ENCODE measurements at places on chromosomes 4 and X. TPM values are rescaled to one million over a fixed set of nuclear protein-coding genes. Genes with fewer than 3 reads are reported as not detected.

TMPRSS11D gene
- 0.92 TPM for polyA plus RNA-seq

DNA sequence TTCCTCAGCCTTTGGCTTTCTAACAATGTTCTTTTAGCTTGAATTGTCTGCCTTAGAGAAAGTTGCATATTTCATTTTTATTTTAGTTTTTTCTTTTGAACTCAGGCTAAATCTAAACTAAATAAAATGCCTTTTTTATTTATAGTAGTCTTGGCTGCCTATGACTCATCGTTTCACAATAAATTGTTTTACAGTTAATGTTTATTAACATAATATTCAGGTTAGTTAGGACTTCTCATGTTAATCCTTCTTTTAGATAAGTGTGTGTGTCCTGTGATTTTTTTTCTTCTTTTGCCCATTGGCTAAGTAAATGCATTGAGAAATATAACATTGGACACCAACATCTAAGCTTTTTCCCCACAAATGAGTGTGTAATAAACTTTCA, 1.6 kb downstream of the RP2 start:
- no peak for DNase-seq

HSFX2 gene
- polyA plus RNA-seq, result 1.0 TPM

- no peak for DNase-seq
Observed at GRCh38 chr4:13917015-13917414, 289.5 kb upstream of the BOD1L1 start.

- DNase-seq, result no peak
Observed at GRCh38 chrX:106170318-106170717, 2.2 kb downstream of the PWWP3B start.

GRCh38 chr4:169114341-169114974, 104.4 kb upstream of the CBR4 start:
- no peak for DNase-seq

TASL gene
- polyA plus RNA-seq, result 0.63 TPM

ADH1A gene
- polyA plus RNA-seq, result 0.60 TPM

MYOZ2 gene
- 285 TPM for polyA plus RNA-seq

DNA sequence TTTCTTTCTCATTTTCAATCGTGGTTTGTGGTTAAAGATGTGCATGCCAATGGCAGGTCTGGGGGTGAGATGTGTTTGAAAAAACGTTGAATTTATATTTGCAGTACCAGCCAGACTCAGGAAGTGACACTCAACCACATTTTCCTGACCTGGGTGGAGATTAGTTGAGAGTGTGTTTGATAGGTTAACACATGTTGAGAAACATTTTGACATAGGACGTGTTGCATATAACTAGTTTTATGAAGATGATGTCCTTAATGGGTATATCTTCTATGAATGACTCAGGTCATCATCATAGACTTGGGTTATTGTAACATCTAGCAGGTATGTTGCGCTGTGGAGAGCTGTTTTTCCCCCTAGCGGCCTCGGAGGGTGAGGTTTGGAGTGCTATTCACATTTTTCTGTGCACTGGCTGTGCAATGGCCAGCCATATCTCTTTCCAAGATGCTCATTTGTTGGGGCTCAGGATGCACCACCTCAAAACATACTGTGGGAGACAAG, 21.7 kb upstream of the CD38 start:
- DNase-seq, result no peak

MAGEB2 gene
- not detected for polyA plus RNA-seq

DNA sequence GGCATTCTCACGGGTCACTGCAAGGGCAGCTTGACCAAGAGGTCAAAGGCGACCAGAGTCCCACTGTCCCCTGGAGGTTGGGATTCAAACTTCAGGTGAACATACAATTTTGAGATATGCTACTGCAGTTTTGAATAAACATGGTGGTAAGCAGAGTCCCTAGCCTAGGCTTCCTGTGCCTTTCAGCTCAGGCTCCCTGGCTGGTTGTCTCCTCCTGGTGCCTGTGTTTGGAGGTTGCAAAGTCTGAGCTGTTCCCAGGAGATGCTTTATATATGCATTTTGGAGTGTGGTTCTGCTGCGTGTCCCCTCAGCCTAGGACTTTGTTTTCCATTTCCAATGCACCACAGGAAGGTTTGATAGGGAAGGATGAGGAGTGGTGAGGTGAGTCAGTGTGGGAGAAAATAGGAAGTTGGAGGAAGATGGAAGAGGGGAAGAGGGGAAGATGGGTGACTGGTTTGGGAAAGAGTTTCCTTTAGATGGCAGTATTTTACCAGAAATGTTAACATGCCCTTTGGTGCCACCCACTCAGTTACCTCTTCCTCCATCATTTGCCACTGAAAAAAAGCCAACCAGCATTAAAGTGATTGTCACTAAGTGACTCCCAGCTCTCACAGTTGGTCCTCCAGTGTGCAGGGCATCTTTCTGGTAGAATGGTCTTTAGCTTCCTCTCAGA, 211.7 kb upstream of the AGTR2 start:
- no peak for DNase-seq

DNA sequence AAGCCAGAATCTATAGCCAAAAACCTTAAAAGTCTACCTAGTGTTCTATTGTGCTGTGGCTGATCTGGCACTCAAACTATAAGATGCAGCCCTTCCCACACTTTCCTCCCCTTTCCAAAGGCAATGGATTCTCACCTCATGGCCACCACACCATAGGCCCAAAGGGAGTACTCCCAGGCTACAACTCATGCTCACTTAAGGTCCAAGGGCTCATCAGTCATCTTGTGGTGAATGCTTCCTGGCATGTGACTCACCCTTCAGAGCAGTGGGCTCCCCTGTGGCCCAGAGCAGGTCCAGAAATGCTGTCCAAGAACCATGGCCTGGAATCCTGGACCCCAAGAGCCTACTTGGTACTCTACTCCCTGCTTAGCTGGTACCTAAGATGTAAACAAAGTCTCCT, 181.0 kb downstream of the CHRDL1 start:
- no peak for DNase-seq

C4orf50 gene
- 0.01 TPM for polyA plus RNA-seq

GRCh38 chr4:114857831-114858230, 255.6 kb downstream of the NDST4 start:
- DNase-seq, result no peak

GRCh38 chrX:135596495-135596894, 76.0 kb downstream of the INTS6L start:
- DNase-seq, result peak; percentile 2

CC2D2A gene
- polyA plus RNA-seq, result 18.4 TPM

KCTD8 gene
- 0.10 TPM for polyA plus RNA-seq

DNA sequence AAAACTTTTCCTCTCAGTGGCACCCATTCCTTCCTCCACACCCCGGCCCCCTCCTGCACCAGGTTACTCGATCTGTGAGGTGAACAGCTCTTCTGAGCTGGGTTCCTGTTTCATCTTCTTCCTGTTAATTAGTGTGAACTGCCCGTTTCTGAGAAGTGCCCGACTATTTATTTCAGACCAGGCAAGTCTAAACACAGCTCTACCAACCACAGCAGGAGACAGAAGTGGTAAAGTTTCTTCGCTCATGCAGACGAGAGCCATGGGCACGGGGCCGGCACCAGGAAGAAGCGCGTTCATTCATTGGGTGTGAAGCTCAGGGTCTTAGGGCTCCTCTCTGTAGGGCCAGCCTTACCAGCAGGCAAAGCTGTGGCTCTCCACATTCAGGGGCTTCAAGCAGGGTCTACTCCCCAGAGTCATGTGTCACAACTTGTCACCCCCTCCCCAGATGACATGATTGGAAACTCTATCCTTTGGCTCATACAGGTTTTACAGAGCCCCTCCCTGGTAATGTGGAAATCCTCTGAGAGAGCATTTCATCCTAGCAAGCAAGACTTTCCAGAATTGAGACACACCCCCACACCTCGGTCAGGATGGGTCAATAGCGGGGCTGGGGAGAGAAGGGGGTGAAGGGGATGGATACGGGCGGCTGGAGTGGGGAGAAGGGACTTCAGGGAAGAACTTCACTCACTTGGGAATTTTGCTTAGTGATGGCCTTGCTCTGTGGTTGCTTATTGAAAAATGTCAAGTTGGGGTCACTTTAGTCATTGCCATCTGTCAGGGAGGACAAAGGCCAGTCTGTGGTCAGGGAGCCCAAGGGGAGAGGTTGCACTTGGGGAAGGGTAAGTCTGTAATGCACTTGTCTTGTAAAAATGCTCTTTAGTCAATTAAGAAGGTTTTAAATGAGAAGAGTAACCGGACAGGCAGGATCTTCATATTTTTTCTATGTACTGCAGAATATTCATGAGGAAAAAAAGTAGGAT, 121.6 kb upstream of the TRIM2 start:
- DNase-seq, result no peak

DNA sequence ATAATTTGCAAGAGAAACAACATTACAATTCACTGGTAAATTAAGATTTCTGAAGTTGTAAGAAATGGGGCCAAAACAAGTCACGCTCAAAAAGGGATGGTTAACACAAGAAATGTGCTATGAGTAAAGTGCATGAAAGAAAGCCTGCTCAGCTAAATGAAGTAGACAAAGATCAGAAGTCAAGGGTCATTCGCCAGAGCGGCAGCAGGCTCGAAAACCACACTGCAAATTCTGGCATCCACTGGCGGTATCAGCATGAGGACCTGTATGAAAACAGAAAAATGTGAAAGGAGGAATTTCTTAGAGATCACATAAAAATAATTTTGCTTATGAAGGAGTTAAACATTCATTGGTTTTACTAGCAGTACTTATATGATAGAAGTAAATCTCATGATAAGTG, 49.6 kb downstream of the FBXL5 start:
- no peak for DNase-seq

CXorf38 gene
- 6.5 TPM for polyA plus RNA-seq

DNA sequence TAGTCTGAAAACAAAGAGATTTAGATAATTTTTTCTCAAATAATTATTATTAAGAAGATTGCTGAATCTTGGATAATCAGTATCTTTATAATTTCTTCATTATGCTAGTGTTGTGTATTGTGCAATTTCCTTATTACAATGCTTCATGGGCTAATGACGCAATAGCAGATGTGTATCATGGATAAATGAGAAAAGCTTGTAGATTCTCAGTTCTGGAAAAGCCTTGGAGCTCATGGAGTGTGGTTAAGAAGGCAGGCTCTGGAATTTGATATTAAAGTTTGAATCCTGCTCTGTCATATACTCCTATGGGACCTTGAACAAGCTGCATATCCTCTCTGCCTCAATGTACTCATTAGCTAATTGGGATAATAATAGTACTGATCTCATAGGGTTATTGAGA, 18.9 kb upstream of the CXCL8 start:
- DNase-seq, result no peak

NSG1 gene
- 3.3 TPM for polyA plus RNA-seq

GRCh38 chrX:94302446-94302845, 628.4 kb downstream of the FAM133A start:
- DNase-seq, result no peak

DNA sequence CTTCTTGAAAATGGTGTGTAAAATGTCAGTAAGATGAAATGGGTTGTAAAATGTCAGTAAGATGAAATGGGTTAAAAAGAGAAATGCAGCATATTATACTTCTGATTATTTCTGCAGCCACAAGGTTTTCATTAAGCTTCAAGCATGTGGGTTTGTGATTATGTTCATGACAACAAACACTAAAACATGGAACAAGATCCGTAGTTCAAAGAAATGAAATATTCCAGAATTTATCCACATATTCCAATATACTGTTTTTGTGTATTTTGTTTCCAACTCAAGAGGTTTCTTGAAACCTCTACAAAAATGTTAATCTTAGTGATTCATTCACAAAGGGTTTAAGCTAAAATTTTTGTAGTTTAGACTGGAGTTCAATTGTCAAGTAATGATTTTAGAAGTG, 84.0 kb downstream of the ADAMTS3 start:
- no peak for DNase-seq

- no peak for DNase-seq
Observed at GRCh38 chr4:33841120-33841519, 2403.2 kb downstream of the ARAP2 start.

GRCh38 chr4:133581996-133582619, 433.0 kb downstream of the PCDH10 start:
- DNase-seq, result no peak

- DNase-seq, result peak; percentile 18
Observed at GRCh38 chrX:107894038-107894437, 68.4 kb downstream of the MID2 start.

GRCh38 chr4:123229286-123229685, 167.3 kb upstream of the SPRY1 start:
- DNase-seq, result no peak

DNA sequence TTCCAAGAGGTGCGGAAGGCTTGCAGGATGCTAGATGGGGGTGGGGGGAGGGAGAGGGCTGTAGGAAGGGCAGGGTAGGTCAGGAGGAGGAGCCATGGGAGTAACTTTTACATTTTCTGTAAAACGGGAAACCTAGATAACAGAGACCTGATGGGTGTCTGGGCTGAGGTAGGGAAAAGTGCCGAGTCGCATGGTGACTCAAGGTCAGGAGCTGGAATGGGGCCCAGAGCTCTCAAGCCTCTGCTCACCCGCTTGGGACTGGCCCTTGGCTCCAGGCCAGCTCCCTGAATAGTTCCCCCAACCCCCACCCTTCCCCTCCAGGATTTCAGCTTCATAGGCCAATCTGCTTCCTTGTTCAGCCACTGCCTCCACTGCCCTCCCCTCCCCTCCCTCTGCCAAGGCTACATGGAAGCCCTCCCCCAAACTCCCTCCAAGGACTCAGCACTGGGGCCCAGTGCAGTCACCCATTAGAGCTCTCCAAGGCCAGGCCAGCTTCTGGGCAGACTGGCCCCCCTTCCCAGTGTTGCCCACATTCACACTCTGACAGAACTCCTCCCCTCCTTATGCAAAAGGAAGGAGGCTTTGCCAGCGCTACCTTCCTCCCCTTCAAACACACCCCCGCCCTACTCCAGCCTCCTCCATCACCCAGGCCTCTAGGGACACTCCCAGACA, 43.6 kb downstream of the TSC22D3 start:
- DNase-seq, result peak; percentile 63

GRCh38 chr4:140237616-140238350, 83.8 kb upstream of the MAML3 start:
- peak; percentile 93 for DNase-seq

DNA sequence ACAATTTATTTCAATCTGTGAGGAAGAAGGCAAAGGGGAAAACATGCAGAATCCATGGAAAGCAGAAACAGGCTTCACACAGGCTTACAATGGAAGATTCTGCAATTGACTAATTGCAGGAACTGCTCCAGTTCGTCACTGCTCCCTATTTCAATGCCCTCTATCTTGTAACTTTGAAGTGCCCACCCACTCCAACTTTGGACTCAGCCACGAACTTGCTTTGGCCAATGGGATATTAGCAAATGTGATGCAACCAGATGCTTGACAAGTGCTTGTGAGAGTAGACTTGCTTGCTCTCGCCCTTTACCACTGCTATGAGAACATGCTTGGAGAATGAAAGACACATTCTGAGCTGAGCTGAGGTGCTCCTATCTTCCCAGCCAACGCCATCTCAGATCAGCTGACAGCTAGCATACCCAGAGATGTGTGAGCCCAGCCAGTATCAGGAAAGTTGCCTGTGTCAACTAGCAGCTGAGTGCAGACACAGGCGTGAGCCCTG, 105.7 kb upstream of the PTCHD1 start:
- no peak for DNase-seq
